ENCODE measurements at places on chromosomes 4 and X.

DNA sequence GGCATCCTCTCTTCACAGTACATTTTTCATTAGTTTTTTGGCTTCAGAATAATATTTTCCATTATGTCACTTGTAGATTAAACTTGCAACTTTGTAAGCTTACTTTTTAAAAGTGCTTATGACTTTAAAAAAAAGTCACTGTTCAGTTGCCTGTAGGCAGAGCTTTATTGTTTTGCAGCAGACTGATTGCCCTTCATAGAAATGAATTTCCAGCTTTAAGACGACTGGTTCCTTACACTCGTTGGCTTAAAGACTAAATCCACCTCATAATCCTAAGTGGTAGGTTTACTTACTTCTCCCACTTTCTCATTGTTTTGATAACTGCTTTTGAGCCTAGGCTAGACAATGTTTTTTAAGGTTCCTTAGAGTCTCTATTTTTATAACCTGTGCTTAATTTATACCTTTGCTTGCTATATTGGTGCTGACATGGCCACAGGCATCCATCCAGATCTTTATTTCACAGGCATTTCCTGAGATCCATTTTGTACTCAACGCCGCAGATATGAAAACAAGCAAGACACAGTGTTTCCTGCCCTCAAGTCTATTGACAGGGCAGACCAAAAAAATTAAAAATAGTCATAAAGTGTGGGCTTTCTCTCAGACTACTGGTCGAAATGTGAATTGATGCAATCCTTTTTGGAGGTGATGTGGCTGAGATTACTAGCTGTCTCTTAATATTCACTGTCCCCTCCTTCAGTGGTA is 12.6 kb upstream of the IL13RA2 start:
- DNase-seq, result no peak

- no peak for DNase-seq
Measured at GRCh38 chr4:47010912-47011446, 17.6 kb upstream of the GABRA4 start.

DNA sequence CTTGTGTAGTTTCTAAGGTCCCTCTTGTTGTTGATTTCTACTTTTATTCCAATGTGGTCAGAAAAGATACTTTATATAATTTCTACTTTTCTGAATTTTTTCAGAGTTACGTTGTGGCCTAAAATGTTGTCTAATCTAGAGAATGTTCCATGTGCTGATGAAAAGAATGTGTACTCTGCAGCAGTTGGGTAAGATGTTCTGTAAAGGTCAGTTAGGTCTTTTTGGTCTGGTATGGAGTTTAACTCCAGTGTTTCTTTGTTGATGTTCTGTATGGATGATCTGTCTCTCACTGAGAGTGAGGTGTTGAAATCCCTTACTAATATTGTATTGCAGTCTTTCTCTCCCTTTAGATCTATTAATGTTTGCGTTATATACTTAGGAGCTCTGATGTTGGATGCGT is 37.0 kb upstream of the GPRIN3 start:
- DNase-seq, result no peak

GRCh38 chr4:38065900-38066299 is 105.7 kb downstream of the PTTG2 start:
- DNase-seq, result no peak

DNA sequence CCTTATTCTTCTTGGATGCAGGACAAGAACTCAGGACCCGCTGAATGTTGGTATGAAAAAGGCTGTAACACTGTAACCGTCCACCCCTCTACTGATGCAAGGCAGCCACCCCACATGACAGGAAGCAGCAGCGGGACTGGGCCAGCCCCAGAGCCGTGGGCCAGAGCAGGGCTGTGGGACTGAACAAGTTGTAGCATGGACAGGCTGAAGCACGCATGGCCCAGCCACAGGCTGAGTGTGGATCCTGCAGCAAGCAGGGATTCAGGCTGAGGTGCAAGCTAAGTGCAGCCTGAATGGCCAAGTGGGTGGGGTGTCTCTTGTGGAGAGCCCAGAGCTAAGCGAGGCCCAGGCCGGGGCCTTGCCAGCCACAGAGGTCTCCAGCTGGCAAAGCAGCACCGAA is 632.2 kb downstream of the SPOCK3 start:
- no peak for DNase-seq

- DNase-seq, result no peak
Measured at GRCh38 chrX:151714362-151714761, 1.5 kb upstream of the FATE1 start.

DNA sequence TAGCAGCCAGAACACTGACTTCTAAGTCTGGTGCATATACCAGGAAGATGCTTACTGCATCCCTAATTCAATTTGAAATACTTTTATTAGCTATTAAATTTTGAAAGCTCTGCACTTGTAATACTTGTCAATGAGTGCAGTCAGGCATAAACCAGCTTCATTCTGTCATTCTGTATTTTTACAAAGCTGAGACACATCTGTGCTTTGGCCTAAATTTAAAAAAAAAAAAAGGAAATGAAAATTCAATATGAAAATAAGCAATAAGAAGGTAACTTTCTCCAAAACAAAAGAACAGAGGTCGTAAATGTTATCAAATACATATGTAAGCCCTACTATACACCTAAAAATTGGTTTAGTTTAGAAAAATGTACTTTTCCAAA is 7.0 kb downstream of the SMIM14 start:
- no peak for DNase-seq

DNA sequence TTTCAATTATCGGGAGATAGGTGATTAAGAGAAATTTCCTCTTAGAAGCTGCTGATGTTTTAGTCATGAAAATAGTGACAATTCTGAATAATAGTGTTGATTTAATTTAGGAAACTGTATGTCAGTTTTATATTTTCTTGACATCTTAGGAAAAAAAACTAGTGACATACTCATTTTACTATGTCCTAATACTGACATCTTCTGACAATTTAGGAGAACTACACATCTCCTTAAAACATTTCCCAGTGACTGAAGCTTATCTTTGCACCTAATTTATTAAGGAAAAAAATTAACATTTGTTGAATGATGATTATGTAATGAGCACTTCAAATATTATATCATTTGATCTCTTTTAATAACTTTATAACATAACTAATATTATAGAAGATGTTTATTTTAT is 42.0 kb upstream of the RBMXL3 start:
- peak; percentile 54 for DNase-seq

DNA sequence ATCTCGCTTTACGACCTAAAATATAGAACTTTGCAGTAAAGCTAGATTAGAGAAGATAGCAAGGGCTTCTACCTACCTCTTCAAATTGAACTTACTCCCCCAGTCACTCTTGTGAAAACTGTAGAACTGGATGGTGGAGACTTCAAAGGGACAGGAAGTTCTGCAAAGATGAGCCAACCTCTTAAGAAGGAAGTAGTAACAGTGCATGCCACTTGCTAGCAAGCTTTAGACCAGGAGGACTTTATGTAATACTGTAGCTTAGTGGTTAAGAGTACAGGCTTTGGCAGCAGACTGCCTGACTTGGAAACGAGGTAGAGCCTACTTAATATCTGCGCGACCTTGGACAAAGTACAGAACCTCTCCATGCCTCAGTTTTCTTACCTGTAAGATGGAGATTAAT is 27.5 kb upstream of the VBP1 start:
- peak; percentile 95 for DNase-seq

GRCh38 chrX:87895421-87895820 is 377.8 kb downstream of the KLHL4 start:
- no peak for DNase-seq

- DNase-seq, result peak; percentile 9
Measured at GRCh38 chr4:29153642-29154041, 1566.5 kb upstream of the PCDH7 start.

- no peak for DNase-seq
Measured at GRCh38 chr4:32499171-32499570, 1779.0 kb downstream of the PCDH7 start.

DNA sequence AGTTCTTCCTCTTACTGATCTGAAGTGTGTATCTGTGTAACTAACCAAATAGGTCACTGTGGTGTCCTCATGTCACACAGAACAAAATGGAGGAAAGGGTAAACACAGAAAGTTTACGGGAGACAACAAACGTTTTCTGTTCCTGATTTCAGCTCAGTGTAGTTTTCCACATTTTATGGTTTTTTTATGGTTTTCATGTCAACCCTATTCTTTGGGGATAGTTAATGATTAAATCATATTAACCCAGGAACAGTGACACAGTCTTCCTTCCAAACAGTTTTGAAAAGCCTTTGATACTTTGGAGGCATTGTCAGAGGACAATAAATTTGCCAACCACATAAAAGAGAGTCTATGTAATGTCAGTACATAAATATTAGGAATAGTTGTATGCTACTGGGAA is 4.2 kb downstream of the LNX1 start:
- DNase-seq, result no peak

GRCh38 chr4:95388911-95389310 is 159.9 kb downstream of the UNC5C start:
- no peak for DNase-seq

DNA sequence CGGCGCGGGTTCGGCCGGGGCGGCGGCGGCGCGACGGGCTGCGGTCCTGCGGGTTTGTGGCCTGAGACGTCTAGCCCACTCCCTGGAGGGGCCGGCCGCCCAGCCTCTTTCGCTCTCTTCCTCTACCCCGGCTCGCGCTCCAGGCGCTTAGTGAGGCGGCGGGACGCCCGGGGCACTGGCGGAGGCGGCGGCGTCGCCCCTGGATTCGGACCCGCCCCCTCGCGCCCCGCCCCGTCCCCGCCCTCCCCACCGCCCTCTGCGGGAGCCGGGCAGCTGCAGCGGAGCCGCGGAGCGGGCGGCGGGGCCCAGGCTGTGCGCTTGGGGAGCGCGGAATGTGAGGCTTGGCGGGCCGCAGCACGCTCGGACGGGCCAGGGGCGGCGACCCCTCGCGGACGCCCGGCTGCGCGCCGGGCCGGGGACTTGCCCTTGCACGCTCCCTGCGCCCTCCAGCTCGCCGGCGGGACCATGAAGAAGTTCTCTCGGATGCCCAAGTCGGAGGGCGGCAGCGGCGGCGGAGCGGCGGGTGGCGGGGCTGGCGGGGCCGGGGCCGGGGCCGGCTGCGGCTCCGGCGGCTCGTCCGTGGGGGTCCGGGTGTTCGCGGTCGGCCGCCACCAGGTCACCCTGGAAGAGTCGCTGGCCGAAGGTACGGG is at the start of gene BMP2K:
Gene BMP2K (plus strand): TSS at position 272 of the 650 bp plus-strand sequence. CDS start 194 bp downstream, at position 466.
- DNase-seq, result peak; percentile 62

- DNase-seq, result peak; percentile 39
Measured at GRCh38 chr4:16289897-16290554, 63.8 kb upstream of the TAPT1 start.

DNA sequence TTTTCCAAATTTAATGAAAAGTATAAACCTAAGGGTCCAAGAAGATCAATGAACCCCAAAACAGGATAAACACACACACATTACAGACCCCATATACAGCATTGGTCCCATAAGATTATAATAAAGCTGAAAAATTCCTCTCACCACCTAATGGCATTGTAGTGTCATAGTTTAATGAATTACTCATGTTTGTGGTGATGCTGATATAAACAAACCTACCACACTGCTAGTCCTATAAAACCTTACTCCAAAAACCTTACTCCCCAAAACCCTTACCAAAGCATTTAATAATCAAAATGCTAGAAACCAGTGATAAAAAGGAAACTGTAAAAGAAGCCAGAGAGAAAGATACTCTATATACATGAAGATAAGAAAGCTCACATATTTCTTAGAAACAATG is 148.1 kb upstream of the SH3RF1 start:
- DNase-seq, result no peak

DNA sequence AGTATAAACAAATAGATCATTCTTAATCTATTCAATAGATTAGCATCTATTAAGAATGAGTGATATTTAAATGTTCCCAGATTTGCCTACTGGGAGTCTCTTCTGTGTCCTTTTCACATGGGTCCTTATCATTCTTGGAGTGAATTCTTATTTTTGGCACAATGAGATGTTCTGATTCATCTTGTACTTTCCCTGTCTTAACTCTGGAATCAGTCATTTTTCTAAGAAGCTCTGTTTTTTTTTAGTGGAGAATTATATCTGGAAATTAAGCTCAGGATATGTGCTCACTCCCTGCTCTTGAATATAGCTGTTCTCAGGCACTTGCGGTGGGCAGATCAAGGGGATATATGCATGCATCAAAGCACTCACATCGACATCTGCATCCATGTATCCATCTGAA is 625.3 kb upstream of the HS3ST1 start:
- no peak for DNase-seq

- peak; percentile 75 for DNase-seq
Measured at GRCh38 chr4:140851032-140851636, 94.9 kb upstream of the TBC1D9 start.

DNA sequence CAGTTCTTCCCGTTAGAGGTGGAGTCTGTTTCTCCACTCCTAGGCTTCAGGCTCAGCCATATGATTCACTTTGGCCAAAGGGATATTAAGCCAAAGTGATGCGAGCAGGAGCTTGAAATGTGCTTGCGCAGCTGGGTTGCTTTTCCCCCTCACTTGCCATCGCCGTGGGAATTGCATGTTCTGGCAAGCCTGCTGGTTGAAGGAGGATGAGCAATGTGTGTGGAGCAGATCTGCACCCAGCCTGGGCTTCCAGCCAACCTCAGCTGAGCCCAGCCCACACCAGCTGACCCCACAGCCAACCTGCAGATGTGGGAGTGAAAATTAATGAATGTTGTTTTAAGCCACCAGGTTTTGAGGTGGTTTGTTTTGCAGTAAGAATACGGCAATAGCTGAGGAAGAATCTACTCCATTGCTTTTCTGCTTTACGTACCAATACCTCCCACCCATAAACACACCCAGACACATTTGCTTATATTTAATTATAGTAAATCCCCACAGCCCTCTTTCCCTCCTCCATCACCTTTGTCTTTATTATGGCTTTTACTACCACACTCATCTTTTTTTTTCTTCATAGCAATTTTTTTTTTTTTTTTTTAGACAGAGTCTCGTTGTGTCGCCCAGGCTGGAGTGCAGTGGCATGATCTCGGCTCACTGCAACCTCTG is 132.8 kb upstream of the FUNDC1 start:
- no peak for DNase-seq

DNA sequence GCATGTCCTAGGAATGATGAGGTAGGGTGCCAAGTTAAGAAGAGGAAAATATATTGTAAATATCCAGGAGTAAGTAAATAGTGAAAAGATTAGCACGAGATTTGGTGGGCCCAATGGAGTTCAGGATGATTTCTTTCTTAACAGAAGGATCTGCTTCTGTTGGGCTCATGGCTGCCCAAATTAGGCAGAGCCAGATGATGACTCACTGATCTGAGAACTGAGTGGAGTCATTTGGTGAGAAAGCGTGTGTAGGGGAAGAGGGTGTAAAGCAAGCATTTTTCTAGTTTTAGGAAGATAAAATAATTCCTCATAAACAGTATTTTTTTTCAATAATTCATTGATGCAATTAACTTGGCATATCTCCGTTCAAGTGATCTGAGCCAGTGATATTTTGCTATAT is 1.6 kb downstream of the TBX22 start:
- DNase-seq, result no peak

DNA sequence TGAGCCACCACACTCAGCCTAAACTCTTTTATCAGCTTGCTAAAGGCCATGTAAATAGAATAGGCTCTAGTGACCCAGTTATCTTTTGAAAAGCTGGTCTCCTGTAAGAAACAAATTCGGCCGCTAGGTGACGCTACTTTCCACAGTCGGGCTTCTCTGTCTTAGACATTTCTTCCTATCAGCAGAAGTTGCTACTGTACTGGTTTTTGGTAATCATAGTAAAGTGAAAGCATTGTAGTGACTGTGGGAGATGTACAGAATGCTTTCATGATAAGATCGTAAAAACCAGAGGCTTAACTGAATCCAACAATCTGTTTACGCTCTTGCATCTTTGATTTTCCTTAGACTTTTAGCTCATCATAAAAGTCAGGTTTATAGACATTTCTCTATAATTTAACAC is 82.6 kb downstream of the GK start:
- DNase-seq, result peak; percentile 46

Data from Kasumi-1 (cell line).